ENCODE measurements at places on chromosomes 1 and 21.
A peak's percentile ranks its signal among the peaks of the same experiment; 100 is the strongest.

- DNase-seq = no peak
Measured at GRCh38 chr1:157595356-157595755, 2.5 kb downstream of the FCRL4 start.

DNA sequence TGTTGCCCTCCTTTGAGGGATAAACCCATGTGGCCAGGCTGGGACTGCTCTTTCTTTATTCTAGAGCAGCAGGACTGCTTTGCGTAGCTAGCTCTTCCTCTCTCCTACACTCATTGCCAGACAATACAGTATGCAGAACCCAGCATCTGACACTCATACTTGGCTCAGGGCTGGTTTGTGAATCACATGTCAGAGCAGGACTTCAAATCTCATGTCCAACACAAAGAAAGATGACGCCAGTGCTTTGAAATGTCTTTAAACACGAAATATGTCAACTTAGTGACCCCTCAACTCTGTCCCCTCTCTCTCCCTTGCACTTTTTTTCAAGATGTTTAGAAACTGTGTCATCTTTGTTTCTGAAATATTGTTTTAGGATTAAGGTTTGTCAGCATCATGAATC is 135.0 kb downstream of the TGFB2 start:
- no peak for DNase-seq

- no peak for DNase-seq
Measured at GRCh38 chr1:47469910-47470309, 32.1 kb downstream of the FOXD2 start.

- DNase-seq = no peak
Measured at GRCh38 chr1:217469983-217470382, 160.9 kb downstream of the GPATCH2 start.

- DNase-seq = no peak
Measured at GRCh38 chr1:107789817-107790524, 175.0 kb downstream of the VAV3 start.

DNA sequence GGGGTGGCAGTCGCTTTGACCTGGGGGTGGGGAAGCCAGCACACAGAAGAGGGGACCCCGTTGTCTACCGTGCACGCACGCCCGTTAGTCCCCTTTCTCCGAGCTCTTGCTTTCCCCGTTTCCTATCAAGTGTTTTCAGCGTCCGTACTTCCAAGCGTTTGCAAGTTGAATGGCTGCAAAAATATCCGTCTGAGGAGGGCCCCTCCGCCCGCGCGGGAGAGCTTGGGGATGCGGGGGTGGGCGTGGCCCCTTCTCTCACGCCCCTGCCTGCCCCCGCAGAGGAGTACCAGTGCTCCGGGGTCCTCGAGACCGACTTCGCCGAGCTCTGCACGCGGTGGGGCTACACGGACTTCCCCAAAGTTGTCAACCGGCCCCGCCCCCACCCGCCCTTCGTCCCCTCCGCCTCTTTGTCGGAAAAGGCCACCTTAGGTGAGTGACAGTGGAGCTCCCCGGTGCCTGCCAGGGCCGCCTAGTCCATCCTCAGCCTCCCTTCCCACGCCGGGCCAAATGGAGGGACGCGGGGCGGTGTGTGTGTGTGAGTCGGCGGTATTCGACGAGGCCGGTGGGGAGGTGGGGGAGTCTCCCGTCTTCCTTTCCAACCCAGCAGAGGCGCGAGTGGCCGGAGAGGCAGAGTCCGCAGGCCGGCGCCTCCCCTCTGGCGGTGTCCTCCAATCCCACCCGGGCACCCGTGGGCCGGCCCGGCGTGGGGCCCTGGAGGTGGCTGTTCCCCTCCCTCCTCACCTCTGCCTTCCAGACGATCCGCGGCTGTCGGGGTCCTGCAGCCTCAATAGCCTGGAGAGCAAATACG is 3.4 kb downstream of the LRRC71 start:
- no peak for DNase-seq

- DNase-seq = peak; percentile 46
Measured at GRCh38 chr1:32761253-32761877, 55.8 kb downstream of the YARS1 start.

- DNase-seq = no peak
Measured at GRCh38 chr1:162018418-162018817, 5.3 kb downstream of the OLFML2B start.

- no peak for DNase-seq
Measured at GRCh38 chr1:68542586-68542985, 45.7 kb upstream of the DEPDC1 start.

- no peak for DNase-seq
Measured at GRCh38 chr1:63612971-63613370, 19.8 kb downstream of the PGM1 start.

Measured in NCI-H446 (cell line).